ENCODE measurements at places on chromosomes 7 and 10. TPM values are rescaled to one million over a fixed set of nuclear protein-coding genes. Genes with fewer than 3 reads are reported as not detected.

The RTKN2 gene
- 1.2 TPM for total RNA-seq

The EIF5AL1 gene
- total RNA-seq = 1.9 TPM

The TEX47 gene
- not detected for total RNA-seq

The TMEM229A gene
- not detected for total RNA-seq

The MEIG1 gene
- 1.00 TPM for total RNA-seq

The CPEB3 gene
- 0.52 TPM for total RNA-seq

The COL17A1 gene
- total RNA-seq = 1.9 TPM

The CDNF gene
- total RNA-seq = 0.52 TPM

The ATOH7 gene
- 0.22 TPM for total RNA-seq

The GJD4 gene
- total RNA-seq = not detected

The PURB gene
- 12.0 TPM for total RNA-seq

The PNLIPRP3 gene
- not detected for total RNA-seq

All from A549 treated with ZK216348 at 1 μM for 4 hours (cell line).